ENCODE measurements at places on chromosomes 7 and 10.
A peak's percentile ranks its signal among the peaks of the same experiment; 100 is the strongest.

- DNase-seq: no peak
These were observed 22.6 kb downstream of the PNPLA8 start for GRCh38 chr7:108503112-108504026.

GRCh38 chr7:3493499-3493898, 192.4 kb downstream of the SDK1 start:
- peak; percentile 23 for DNase-seq

DNA sequence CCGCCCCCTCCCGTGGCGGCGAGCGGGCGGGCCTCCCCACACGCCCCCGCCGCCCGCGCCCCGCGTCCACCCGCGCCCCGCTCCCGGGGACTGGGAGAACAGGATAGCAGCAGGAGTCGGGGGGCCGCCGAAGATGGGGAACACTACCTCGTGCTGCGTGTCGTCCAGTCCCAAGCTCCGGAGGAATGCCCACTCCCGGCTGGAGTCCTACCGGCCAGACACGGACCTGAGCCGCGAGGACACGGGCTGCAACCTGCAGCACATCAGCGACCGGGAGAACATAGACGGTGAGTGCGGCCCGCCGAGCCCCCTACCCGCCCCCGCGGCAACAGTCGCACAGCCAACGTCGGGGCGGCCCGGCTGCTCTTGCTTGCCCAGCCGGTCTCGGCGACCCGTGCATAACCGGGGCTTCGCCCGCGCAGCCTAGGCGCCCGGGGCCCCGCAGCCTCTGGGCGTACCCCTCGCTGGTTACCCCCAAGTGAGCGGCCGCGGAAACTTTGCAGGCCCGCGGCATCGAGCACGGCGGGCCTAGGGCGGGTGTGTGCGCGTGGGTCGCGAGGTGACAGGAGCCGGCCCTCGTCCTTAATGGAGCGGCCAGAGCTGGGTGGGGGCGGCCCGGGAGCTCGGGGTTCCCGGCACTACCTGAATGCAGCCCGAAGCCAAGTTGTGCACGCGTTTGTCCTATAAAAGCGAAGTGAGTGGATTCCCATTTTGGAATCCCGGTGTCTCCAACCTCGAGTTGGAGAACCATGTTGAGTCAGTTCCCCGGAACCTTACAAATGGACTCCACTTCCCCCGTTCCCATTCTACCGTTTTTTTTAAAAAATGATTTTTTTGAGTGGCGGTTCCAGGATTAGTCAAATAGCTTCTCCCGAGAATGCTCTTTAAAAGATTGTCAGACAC, 863 bp downstream of the CCNY start:
- peak; percentile 54 for DNase-seq

GRCh38 chr10:32939296-32940111, 18.5 kb downstream of the ITGB1 start:
- DNase-seq: no peak

DNA sequence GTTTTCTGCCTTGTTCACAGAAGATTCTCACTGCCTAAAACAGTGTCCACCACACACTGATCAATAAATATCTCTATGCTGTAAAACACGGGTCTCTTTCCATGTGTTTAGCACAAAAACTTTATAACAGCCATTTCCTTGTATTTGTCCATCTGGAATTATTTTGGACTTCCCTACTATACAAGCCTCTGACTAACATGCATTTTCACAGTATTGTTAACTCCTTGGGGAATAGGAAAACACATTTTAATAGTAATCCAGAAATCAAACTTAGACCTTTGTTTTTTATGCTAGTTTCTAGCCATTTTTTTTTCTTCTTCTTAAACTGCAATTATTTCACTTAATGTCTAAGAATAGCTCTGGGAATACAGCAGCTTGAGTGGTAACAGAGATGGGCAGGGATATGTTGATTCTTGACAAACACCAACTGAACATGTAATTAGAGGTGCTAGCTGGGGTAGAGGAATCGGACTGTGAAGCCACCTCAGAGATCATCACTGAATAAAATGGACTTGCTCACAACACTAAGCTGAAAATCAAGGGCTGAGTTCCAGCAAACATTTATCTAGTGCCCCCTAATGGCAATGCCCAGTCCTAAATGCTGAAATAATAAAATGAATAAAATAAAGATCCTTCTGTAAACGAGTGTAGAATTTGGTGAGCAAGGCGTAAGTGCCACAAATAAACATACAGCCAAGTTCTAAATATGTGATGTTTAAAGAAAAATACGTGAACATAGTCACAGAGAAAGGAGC, 593.1 kb downstream of the SORCS1 start:
- peak; percentile 42 for DNase-seq

- no peak for DNase-seq
These were observed 148.4 kb downstream of the KLF6 start for GRCh38 chr10:3636356-3637181.

DNA sequence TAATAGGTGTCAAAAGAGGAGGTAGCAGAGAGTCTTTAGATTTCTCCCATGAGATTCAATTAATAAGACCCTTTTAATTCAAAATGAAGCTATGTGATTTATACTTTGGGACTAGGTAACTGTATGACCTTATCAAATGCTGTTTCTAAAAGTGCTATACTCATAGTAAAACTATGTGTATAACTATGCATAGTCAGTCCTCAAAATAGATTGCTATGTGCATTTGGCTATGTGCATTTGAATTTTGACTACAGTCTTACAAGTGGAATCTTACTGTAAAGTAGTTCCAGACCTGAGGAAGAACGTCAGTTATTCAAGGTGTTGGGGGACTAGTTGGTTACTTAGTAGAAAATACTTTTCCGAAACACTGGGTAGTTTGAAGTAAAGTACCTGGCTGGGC, 36.9 kb downstream of the ADD3 start:
- no peak for DNase-seq

DNA sequence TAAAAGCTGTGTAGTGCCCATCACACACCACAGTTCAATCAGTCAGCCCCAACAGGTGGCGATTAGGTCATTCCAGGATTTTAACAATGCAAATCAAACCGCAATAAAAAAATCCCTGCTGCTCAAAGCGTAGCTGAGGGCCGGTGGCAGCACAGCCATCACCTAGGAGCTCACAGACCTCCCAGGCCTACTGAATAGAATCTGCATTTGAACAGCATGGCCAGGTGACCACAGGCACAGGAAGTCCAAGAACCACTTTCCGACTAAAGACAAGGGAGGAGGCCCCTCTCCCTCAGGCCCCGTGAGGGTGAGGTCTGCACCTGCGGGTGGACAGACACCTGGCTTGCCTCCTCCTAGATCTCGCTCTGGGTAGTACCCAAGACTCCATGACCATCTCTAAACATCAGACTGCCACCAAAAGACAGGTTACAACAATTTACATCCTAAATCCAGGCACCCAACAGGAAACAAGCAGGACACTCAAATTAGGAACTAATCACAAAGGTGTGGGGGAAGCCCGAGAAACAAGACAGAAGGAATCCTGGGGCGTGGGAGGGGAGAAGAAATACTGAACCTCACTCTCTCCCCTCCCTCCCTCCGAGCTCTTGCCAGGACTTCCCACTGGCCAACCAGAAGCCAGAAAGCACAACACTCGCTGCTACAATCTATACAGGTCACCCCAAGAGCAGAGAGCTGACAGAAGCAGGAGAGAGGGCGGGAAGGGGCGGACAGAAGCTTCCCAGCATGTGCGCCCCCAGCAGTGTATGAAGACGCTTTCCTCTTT, 19.2 kb downstream of the GNA12 start:
- no peak for DNase-seq

DNA sequence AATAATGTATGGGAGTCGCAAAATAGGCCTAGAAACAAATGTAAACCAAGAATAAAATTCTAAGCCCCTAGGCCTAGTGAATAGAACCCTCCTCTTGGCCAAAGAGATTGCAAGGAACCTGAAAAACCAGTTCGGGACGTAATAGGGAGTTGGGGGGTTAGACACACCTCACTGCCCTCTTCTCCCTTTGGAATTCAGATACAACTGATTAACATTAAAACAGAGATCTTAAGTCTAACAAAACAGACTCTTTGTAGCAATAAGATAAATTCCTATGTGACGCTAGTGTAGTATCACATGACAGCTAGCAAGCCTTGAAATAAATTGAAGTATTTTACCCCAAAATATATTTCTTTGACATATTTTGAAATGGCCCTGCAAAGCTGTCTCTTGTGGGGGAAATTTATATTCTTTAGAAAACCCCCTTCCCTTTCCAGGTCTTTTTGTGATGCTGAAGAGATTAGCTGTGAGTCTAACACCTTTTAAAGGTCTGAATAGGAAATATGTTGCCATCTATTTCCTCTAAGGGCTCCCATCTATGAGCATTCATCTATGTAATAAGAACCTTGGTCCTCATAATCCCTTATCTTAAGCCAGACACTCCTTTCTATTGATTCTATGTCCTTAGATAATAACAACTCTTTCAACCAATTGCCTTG, 623.4 kb upstream of the NRG3 start:
- DNase-seq: no peak

DNA sequence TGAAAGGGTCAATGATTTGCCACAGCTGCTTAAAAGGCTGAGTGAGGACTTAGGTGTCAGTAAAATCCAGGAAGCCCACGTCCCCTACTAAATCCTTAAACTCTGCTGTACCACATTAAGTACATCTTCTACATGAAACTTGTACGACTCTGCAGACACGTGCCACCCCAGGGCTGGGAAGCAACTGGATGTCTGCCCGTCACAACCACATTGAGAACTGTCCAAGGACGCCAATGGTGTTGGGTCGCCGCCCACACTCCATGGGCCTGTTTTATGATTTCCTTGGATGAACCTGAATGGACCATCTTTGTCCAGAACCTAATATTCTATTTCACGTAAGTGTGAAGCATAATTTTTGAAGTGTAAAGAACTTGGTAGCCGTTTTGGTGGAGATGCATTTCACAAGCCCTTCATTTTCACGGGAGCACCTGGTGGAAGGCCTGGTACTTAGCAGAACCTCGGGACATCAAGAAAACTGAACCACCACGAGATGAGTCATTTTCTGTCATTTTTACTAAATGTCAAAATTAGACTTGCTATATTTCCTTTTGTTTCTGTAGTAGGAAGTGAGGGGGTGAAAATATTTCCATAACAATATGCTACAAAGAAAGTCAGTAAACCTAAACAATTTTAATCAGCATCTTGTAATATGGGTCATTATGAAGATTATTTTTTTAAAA, 134.9 kb downstream of the SFMBT2 start:
- no peak for DNase-seq

GRCh38 chr7:119974972-119975371, 298.0 kb upstream of the KCND2 start:
- no peak for DNase-seq

GRCh38 chr7:34453150-34453549, 204.9 kb upstream of the NPSR1 start:
- no peak for DNase-seq

DNA sequence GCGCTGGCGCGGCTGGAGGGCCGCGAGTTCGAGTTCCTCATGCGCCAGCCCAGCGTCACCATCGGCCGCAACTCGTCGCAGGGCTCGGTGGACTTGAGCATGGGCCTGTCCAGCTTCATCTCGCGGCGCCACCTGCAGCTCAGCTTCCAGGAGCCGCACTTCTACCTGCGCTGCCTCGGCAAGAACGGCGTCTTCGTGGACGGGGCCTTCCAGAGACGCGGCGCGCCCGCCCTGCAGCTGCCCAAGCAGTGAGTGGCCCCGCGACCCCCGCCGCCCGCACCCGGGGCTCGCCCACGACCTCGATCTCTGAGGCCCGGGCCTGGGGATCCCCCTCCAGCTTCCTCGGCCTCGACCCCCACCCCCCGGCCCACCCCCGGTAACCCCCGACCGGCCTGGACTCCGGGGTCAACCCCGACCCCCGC, 537 bp downstream of the FOXK1 start:
- DNase-seq: peak; percentile 76

- no peak for DNase-seq
These were observed 416.4 kb upstream of the FOXK1 start for GRCh38 chr7:4265676-4266075.

GRCh38 chr7:44235582-44236332, 35.0 kb downstream of the YKT6 start:
- no peak for DNase-seq
